ENCODE measurements at places on chromosomes 1 and 21.

GRCh38 chr1:95010158-95010557 lies 62.6 kb downstream of the ALG14 start:
- no peak for DNase-seq

DNA sequence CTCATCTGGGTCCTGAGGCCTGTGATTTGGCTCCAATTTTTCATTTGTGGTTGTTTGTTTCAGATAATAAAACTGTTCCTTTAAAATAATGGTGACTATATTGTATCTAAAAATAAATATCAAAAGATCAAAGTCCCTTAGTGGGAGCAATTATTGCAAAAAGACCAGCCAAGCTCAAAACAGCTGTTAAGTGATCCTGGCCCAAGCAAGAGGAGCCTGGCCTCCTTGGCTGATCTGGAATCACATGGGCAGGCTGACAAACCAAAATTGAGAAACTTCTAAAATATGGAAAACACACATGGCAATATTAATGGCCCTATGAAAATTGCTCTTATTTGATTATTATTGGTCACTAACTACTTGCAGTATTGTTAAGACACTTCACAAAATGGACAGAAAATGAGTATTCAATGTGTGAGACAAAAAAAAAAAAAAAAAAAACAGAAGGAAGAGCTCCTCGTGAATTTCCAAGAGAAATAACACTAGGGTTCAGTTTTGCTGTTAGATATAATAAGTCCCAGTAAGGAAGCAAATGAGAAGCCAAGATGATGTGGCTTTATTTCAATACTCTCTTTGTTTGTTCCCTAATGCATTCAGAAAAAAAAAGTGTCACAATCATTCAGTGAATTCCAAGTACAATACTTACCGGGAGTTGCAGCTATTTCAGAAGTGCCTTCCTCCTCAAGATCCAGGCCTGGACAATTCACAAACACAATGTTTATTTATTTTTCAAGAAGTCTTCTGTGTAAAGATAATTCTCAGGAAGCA lies 105.1 kb downstream of the SEC16B start:
- DNase-seq = no peak

DNA sequence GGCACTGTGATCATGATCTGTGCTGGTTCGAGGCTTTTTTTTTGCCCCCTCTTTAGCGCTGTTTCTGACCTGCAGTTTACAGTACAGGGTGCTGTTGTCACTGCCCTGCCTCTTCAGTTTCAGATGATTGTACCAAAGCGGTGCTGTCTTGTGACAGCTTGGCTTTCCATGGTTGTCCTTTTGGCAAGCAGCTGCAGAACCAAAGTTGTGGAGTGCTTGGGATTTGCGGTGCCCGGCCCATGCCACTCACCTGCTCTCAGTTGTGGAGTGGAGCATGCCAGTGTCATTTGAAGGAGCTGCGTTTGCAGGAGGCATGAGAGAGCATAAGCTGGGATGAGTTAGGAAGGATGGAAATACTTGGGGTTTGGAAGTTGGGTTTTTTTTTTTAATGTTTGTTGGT lies 48.4 kb downstream of the DOP1B start:
- no peak for DNase-seq

GRCh38 chr1:205991237-205991636 lies 12.0 kb downstream of the RAB7B start:
- no peak for DNase-seq
